ENCODE measurements at places on chromosomes 5 and 9.

- no peak for DNase-seq
Measured at GRCh38 chr5:9888501-9888901, 258.4 kb upstream of the TAS2R1 start.

- no peak for DNase-seq
Measured at GRCh38 chr9:95406121-95406520, 88.6 kb upstream of the FANCC start.

- DNase-seq, result no peak
Measured at GRCh38 chr5:157109744-157110143, 900 bp upstream of the HAVCR2 start.

GRCh38 chr5:176371621-176372539 lies 6.6 kb downstream of the ARL10 start:
- DNase-seq, result no peak

DNA sequence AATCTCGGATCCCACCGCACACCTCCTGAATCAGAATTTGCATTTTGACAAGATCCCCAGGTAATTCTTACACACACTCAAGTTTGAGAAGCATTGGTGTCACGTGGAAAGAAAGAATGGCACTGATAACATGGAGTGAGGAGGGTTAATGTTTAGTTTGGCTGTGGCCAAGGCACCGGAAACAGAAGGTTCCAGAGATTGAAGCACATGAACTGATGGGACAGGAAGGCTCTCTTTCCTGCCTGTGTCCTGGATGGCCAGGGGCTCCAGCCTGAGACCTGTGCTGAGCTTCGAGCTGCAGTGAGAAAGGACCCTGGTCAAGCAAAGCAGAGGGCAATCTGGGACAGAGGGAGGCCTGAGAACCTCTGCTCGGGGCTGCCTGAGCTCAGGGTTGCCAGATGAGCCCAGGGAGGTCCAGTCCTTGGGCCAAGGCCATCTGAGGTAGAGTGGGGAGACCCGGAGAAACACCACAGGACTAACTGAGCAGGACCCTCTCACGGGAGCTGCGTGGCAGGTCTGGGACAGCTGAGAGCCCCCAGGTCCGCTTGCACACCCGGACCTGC lies 27.3 kb downstream of the AFAP1L1 start:
- DNase-seq, result no peak

DNA sequence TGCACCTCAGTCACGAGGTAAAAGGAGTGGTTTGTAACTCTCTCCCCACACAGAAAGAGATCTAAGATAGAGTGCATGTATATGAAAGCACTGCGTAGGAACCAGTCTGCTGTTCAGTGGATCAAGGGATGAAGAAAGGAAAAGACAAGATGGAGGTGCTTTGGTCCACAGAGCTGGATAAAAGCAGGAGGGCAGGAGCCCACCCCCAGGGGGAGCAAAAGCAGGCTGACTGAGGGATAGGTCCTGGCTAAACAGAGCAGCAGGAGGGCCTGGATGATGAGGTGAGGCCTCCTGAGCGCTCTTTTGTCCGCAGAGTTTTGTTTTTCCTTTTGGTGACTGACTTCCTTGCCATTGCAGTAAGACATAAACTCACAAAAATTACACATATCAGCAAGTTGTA lies 293.5 kb upstream of the C9orf72 start:
- DNase-seq, result no peak

DNA sequence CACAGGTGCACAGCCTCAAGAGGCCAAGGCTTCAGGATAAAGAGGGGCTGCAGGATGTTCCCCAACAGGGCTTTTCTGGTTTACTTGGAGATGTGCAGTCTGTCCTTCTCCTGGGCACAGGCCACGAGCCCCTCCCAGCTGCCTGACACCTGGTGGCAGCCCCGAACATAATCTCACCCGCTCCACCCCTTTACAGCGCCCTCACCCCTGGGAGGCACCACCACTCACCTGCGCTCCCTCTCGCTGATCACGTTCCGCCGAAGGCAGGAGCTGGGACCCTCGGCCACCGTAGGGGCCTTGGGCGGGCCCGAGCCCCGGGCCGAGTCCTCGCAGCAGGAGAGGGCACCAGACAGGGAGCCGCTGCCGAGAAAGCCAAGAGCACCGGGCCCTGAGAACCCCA lies 514 bp downstream of the SOHLH1 start:
- no peak for DNase-seq

DNA sequence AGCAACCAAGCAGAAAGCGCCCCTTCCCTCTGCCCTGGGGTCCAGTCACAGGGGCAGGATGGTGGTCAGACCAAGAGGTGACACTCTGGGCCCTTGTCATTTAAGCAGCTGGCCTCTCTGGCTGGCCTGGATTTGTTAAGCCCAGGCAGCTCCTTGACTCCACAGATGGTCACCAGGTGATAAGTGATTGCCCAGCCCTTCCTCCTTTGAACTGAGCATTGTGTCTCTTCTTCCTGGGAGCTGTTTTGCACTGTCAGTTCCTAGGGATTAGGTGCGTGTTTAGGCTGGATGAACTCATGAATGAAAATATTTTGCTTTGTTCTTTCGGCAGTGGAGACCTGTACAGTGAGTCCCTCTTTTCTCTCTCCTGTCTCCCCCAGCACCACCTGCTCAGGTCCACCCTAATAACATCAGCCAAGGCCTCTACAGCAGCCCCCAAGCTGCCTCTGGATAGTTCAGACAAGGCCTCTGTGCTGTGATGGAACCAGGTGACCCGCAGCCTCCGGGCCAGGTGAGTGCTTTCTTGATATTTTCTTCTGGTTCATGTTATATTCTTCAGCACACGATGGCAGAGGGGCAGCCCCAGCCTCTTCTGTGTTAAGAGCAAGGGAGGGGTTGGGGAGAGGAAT lies 139.7 kb upstream of the PITX1 start:
- no peak for DNase-seq

DNA sequence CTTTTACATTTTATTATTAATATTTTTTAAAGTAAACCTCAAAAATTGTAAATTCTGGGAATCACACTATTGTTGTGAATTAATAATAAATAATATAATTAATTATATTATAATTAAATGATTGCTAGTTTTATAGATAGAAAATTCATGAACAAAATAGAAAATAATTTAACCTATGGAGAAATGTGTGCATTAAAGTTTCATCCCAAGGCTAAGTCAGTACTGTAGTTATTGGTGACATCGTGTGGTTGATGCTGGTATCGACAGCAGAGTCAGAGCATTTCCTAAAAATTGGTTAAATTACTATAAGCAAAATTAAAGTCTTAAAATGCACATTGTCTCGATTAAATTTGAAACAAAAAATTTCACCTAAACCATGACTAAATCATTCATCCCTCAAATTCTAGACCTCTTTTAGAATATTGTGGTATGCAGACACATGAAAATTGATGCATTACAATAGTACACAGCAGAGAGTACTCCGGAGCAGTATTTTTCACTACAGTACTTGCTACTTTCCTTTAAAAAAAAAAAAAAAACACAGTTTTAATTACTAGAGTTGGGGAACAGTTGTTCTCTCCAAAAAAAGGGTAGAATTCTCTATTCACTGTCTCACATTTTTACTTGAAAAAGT lies 73.9 kb downstream of the RORB start:
- DNase-seq, result peak; percentile 27

DNA sequence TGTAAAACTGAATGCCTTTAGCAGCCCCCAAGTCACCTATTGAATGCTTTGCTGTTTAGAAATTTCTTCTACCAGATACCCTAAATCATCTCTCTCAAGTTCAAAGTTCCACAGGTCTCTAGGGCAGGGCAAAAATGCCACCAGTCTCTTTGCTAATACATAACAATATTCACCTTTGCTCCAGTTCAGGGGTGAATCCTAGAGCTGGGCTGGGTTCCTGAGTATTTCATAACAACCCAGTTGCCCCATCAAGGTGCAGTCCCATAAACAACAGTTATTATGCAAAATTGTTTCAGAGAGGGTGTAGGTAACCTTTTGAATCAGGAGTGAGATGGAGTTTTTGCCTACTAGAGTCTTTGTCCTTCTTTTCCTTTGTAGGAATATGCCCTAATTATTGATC lies 19.0 kb upstream of the C1QTNF3 start:
- DNase-seq, result no peak

GRCh38 chr5:75234251-75234650 lies 2.4 kb downstream of the ANKRD31 start:
- no peak for DNase-seq

GRCh38 chr5:43985411-43985810 lies 382.4 kb downstream of the NNT start:
- DNase-seq, result no peak

- no peak for DNase-seq
Measured at GRCh38 chr9:75487856-75488718, 399.8 kb downstream of the OSTF1 start.

- peak; percentile 96 for DNase-seq
Measured at GRCh38 chr5:124410539-124411488, 335.6 kb downstream of the ZNF608 start.
